Activated T-cell treated with anti-CD3 and anti-CD28 coated beads, Interleukin-2, amount 50 U/mL, for 1 hour (primary cell): ENCODE measurements at places on chromosomes 1 and 21.

- DNase-seq, result peak; percentile 48
Observed at GRCh38 chr1:154433161-154433764, 28.1 kb downstream of the IL6R start.

- peak; percentile 70 for DNase-seq
Observed at GRCh38 chr1:10694274-10694632, 102.2 kb downstream of the CASZ1 start.

- peak; percentile 59 for DNase-seq
Observed at GRCh38 chr1:201171063-201172036, 17.1 kb upstream of the TMEM9 start.

DNA sequence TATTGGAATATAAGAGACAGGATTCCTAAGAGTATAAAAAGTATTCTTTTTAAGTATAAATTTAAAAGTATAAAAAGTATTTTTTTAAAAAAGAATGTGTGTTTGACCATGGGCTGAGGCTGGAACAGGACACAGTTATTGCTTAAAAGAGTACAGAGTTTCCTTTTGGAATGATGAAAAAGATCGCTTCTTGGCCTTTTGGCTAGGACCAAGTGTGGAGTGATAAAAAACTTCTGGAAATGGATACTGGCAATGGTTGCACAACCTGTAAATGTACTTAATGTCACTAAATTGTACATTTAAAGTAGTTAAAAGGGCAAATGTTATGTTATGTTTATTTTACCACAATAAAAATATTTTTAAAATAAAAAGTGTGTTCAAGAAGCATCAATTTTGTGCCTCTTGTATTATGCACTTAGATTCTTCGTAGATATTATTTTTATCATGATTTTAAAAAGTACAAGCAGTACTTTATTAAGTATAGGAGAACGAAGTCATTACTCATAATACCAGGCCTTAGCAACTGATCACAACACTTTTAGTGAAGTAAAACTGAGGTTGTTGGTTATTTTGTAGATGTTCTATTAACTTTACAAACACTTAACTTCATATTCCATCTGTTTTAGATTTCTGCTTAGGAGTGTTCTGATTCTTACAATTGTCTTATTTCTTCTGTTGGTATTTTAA, 389.1 kb upstream of the ZP4 start:
- DNase-seq, result no peak

GRCh38 chr1:147545133-147545532, 3.8 kb downstream of the BCL9 start:
- peak; percentile 75 for DNase-seq

- DNase-seq, result no peak
Observed at GRCh38 chr21:14319805-14320204, 63.1 kb downstream of the HSPA13 start.

DNA sequence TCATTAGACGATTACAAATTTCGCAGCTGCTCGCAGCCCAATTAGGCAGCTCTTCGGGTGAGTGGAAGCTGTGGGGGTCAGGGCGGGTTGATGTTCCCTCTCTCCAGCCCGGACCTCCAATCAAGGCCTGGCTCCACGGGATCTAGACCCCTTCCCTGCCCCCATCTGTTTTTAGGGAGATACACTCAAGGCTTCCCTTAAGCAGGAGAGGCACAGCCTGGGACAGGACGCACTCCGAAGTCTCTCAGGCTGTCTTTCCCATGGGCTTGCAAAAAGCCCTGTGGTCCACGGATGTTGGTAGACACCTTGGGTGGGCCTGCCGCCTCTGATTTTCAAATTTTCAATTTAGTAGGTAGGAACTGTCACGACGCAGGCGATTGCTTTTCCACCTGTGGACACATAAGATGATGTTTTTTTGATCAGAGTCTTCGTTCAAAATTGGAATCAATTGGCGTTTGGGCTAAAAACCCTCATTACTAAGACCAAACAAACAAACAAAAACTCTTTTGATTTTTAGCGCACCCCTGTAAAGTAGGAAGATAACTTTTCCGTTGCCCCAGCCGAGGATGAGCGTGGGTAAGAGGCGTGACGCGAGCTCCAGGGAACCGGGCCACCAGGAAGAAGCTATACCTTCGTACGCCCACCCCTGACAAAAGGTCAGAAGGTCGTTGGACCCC, 2.5 kb upstream of the LHX8 start:
- no peak for DNase-seq

- DNase-seq, result no peak
Observed at GRCh38 chr1:87702455-87702854, 373.8 kb downstream of the LMO4 start.
